ENCODE measurements at places on chromosomes 16 and 17.

DNA sequence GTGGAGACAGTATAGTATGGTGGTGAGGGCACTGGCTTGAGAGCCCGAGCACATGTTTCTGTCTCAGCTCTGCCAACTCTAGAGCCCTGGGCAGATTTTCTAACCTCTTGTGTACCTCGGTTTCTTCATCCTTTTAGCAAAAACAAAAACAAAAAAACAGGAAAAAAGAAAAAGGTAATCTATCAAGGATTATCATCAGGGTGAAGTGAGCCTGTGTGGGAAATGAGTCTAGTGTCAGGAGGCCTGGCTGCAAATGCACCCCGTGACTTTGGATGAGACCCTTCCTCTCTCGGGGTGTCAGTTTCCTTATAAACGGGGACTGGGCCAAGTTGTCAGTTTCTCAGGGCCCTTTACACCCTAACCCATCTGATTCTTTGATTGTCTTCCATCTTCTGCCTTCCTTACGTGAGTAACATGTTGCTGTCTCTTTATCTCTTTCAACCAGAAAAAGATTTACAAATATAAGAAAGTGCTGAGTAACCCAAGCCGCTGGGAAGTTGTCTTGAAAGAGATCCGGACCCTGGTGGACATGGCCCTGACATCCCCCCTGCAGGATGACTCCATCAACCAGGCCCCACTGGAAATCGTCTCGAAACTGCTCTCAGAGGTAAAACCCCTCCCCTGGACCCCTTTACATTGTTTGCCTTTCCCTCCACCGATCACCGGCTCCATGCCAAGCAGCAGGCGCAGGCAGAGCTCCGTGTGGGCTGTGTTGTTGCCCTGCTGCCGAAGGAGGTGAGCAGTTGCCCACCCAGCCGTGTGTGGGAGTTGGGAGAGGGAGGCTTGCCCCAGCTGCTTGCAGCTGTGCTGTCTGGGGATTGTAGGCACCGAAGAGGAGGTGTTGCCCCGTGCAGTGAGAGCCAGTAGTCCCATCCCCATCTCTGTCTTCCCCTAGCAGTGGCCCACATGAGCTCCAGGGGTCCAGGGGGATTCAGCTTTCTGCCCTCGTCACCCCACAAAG lies 127.1 kb upstream of the PLCG2 start:
- no peak for DNase-seq

- DNase-seq, result peak; percentile 28
These were observed 36.2 kb downstream of the FBXL20 start for GRCh38 chr17:39365242-39365641.

- no peak for DNase-seq
These were observed 1.4 kb downstream of the LGALS3BP start for GRCh38 chr17:78977997-78978973.

- no peak for DNase-seq
These were observed 6.2 kb upstream of the RAMP2 start for GRCh38 chr17:42754782-42755181.

DNA sequence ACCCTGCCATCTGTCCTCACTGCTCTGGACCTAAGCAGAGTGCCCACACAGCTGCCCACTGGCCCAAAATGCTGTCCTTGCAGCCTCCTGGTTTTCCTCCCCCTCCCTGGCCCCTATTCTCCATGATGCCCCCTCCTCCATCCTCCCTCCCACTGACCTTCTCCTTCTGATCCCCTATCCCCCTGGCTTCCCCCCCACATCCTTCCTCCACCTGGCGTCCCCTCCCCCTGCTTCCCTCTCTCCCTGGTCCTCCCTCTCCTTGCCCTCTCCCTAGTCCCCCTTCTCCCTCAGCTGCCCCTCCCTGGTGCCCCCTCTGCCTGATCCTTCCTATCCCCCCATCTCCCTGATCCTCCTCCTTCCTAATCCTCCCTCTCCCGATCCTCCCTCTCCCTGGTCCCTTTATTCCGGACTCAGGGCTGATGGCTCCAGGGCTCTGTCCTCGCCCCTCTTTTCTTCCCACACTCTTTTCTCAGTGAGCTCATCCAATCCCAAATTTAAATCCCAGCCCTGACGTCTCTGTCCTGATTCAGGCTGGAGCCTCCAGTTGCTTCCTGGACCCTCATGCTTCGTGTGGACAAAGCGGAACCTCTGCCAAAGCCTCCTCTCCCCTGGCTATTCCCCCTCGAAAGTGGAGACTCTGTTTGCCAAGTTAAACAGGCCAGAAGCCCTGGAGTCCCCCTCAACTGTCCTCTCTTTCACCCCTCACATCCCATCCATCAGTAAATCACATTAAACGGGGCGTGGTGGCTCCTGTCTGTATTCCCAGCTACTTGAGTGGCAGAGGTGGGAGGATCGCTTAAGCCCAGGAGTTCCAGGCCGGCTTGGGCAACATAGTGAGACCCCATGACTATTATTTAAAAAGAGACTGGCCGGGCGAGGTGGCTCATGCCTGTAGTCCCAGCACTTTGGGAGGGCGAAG lies 18.1 kb upstream of the RHBDF2 start:
- no peak for DNase-seq

DNA sequence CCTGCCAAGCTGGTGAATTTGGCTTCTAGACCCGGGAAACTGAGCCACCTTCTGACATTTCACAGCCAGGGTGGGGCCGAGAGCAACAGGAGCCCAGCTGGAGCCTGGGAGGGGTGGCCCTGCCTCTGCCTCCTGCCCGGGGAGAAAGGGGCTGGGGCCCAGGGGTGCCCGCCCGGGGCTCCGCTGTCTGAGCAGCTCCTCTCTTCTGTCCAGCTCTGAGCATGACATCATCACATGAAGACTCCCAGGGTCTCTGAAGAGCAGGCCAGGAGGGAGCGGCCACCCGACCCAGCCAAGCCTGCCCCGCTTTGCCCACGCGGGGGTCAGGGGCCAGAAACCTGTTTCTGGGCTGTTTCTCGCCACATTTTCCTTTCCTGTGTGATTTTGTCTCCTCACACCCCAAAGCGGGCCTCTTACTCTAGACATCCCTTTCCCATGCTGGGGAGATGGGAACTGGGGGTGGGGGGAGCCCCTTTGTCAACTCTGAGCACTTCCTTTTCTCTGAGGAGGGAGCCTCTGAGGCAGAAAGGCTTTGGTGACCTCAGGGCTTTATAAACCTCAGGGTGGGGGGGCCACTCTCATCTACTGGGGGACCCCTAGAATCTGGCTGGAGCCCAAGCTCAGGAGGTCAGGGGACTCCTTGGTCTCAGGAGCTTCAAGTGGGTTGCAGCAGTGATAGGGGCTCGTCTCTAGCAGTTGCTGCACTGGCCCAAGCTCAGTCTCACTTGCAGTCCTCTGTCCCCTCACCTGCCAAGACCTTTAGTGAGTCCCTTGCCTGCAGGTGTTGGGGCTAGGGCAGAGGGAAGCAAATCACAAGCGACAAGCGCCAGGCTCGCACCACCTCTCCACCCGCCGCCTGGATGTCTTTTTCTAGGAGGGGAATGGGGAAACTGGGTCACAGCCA lies 7.6 kb downstream of the UBALD2 start:
- DNase-seq, result no peak

GRCh38 chr16:2019518-2019920 lies at the start of gene NPW:
Gene NPW, plus strand, starts transcription at chr16:2019785.
- no peak for DNase-seq

- no peak for DNase-seq
These were observed 10.4 kb upstream of the HERPUD1 start for GRCh38 chr16:56921571-56921970.

- DNase-seq, result no peak
These were observed 3.9 kb upstream of the GNG13 start for GRCh38 chr16:804193-805048.

- no peak for DNase-seq
These were observed 82.3 kb downstream of the SSH2 start for GRCh38 chr17:29847527-29848400.

Data from hindlimb muscle (tissue), 1 donor.